ENCODE measurements at places on chromosomes 2 and 18. TPM values are rescaled to one million over a fixed set of nuclear protein-coding genes. Genes with fewer than 3 reads are reported as not detected.

SGO2 gene
- 0.74 TPM for total RNA-seq

NEURL3 gene
- total RNA-seq: not detected

TCF4 gene
- 3.0 TPM for total RNA-seq

CGREF1 gene
- total RNA-seq: not detected

RAD51AP2 gene
- total RNA-seq: not detected

TWIST2 gene
- total RNA-seq: not detected

RAB6C gene
- total RNA-seq: not detected

G6PC2 gene
- total RNA-seq: not detected

C2orf42 gene
- 16.9 TPM for total RNA-seq

GALNT14 gene
- total RNA-seq: not detected

HMSD gene
- total RNA-seq: not detected

ABCA12 gene
- not detected for total RNA-seq

- DNase-seq: no peak
These were observed 262.3 kb downstream of the ZNF516 start for GRCh38 chr18:76232779-76233178.

DNA sequence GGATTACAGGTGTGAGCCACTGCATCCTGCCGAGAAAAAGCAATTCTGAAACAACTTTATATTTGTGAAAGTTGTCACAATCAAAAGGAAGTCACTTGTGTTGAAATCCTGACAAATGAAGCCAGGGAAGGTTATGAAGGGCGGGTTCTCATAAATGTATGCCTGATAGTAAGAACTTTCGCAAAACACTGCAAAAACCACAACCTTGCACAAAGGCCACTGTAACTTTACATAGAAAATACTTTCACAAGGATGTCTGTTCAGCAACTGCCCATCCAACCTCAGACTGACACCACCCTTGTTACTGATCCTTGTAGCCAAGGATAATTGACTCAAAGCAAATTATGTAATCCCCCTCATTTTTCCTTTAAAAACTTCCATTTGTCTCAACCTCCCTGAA is 90.6 kb downstream of the SLC4A3 start:
- no peak for DNase-seq

- DNase-seq: no peak
These were observed 707 bp upstream of the ERFE start for GRCh38 chr2:238158018-238158508.

DNA sequence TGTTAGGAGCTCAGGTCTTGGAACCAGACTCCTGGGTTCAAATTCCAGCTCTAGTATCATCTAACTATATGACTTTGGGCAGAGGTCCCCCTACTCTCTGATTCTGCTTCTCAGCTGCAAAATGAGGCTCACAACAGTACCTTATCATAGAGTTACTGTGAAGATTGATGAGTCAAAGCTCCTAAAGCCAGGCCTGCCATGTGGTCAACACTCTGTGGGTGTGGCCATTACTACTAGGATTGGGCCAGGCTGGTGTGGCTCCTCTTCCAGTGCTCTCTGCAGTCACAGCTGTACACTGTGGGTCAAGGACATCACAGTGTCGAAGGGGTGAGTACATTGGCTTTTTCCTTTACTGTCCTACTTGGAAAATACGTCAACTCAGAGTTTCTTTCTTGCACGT is 22.6 kb downstream of the CAPN13 start:
- no peak for DNase-seq

DNA sequence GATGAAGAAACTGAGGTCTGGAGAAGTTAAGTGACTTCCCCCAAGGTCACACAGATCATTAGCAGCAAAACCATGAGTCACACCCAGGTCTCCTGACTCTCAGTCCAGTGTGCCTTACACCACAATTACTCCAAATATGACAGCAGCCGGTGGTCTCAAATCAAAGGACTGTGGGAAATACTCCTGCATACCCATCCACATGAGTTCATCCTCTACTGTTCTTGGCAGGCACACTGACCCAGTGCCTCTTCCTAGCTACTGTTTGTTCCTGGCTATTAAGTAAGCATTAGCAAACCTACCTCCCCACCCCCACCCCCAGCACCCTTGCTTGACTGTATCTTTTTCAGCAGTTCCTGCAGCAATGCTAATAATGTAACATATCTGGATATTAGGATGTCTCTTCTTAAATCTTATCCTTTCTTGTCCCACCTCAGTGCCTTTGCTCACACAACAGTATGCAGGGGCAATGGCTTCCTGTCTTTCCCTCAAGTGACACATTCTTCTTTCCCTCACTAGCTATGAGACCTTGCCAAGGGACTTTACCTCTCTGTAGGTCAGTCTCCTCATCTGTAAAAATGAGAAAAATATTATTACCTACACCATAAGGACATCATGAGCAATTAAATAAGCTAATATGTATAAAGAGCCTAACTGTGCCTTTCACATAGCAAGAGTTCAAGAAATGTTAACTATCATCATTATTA is 46.2 kb downstream of the FAM98A start:
- peak; percentile 4 for DNase-seq

DNA sequence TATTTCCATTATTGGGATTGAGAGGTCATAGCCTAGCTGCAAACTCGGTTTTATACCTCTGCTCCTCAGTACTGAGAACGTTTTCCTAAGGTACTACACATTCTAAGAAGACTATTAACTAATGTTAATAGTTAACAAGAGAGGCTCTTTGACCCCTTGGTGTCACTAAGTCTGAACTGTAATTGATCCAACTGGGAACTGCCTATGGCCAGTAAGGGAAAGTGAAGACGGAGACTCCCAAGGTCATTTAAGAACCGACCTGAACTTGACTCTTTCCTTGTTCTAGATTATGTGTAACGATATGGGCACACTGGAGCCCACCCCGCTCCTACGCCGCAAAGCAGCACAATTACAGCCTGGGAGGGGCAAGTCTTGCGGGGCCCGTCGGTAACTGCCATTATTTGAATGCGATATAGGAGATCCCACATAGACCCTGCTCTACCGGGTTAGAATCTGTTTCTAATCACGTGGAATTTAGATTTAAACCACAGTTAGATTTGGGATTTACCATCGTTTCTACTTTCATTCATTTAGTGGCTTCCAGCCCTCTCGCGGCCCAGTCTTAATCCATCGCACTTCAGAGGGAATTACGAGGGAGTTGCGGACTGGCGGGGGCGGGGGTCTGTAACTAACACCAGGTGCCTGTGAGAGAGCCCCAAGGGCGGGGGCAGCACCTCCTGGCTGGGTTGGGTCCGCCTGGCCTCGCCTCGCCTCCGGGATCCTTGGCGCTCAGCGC is 84.1 kb upstream of the EPB41L3 start:
- no peak for DNase-seq

DNA sequence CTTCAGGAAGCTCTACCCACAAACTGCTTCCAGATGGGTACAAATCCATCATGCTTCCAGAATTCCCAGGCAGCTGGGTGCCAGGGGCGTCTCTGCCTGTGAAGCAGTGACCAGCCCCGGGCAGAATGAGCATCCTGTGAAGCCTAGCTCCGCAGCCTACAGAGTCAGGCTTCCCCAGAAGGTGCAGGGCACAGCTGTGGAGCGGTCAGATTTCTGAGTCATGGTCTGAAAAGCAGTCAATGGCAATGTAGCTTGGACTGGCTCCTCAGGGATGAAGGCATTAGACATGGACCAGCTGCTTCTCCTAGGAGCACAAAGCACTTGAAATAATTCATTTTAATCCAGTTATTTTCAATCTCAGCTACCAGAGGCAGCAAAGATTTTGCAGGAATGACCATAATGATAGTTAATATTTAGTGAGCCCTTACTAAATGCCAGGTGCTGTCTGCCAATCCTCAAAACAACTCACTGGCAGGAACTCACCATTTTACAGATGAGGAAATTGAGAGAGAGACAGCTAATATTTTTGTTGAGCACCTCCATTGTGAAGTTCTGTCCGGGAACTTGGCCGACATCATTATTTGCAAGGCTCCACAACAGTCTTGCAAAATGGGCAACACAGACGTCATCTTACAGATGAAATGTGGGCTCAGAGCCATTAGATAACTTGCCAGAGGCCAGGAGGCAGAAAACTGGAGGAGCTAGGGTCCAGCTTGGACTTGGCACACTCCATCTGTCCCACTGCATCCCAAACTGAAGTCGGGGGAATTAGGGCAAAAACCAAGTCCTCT is 31.7 kb downstream of the ACMSD start:
- DNase-seq: no peak

DNA sequence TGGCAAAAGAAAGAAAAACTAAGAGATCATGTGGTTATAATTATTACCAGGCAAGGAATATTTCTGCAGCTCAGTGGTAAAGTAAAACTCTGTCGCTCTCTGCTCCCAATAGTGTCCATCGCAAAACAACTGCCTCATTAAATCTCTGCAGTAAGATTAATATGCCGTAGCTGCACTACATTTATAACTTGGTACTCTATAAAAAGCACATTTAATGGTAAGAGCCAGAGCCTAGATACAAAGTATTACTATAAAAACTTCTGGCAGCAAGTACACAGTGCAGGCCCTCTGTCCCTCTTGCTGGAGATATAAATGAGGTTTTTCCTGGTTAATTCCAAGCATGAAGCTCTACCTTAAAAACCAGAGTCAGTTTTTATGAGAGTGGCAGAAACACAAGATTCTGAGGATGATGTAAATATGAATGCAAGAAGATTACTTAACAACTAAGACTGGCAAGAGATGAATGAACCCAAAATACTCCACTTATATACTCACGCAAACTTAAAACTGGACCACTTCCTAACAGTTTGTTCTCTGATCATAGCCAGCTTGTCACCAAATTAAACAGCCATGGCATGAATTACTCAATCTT is 25.5 kb downstream of the ZNF521 start:
- no peak for DNase-seq

DNA sequence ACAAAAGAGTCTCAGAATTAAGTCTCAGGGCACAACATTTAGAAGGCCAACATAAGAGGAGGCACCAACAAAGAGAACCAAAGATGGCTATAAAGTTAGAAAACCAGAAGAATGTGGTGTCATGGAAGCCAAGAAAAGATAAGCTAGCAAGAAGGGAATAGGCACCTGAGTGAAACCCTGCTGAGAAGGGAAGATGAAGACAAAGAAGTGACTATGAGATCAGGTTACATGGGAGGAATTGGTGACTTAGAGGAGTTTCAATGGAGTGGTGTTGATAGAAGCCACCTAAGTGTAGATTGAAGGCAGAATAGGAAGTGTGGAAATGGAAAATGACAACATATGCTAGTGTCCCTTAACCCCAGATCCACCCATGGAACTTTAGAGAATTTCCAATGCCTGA is 327.6 kb upstream of the KCNJ3 start:
- no peak for DNase-seq

- DNase-seq: no peak
These were observed 1.2 kb upstream of the GRB14 start for GRCh38 chr2:164622338-164623106.

DNA sequence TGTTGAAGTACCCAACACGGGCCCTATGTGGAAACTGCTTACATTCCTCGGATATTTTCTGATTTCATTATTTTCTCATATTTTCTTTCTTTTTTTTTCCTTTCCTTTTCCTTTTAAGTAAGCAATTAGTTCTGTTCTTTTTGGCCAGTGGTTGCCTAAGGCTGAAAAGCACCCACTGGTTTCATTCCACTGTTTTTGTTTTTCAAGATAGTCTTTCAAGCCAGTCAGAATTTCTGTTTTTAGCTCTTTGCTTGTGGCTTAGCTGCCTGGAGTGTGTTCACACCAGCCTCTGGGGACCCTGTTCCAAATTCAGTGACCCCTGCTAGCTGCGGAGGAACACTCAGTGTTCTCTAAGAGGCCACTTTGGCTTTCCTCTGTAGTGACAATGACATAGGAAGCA is 73.6 kb downstream of the NRP2 start:
- DNase-seq: no peak

DNA sequence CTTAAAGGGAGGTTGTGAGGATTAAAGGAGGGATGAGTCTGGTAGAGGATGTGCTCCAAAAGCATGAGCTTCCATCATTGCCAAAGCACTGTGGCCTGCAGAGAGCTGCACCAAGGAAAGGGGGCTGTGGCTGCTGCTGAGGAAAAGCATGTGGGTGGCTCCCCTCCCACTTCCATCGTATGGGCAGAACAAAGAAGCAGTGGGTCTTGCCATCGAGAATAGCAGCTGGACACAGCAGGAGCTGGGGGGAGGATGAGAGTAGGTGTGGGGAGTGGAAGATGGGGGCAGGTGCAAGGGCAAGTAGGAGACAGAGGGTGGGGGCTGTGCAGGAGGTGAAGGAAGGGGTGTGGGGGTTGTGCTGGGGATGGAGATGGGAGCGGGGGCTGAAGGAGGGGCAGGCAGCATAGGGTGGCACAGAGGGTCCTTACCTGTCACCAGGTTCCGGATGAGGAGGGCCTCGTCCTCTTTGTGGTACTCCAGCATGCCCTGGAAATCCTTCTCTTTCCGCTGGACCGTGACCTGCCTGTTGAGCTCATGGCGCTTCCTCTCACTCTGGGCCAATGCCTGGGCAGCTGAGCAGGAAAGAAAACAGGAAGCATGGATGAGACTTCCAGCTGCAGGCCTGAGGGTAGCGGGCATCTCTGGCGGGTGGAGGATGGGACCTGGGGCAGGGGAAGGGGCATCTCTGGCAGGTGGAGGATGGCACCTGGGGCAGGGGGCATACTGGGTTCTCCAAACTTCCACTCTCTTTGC is 33.6 kb upstream of the ACAA2 start:
- no peak for DNase-seq

GRCh38 chr18:48030616-48031480 is 100.4 kb upstream of the SMAD2 start:
- DNase-seq: no peak

DNA sequence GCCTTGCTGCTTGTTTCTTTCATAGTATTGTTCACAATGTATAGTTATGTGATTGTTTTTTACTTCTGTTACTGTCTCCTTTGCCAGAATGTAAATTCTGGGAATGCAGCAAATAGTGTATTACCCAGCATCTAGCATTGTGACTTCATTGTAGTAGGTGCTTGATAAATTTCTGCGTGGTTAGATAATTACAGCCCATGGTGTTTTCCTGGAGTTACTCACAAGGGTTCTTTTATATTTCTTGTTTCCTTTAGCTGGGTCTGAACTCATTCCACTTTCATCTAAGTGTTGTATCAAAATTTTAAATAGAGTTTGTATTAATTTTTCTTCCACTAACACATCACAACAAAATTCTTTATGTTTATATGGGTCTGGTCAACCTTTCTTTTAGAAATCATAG is 132.6 kb downstream of the MAP4K4 start:
- no peak for DNase-seq

DNA sequence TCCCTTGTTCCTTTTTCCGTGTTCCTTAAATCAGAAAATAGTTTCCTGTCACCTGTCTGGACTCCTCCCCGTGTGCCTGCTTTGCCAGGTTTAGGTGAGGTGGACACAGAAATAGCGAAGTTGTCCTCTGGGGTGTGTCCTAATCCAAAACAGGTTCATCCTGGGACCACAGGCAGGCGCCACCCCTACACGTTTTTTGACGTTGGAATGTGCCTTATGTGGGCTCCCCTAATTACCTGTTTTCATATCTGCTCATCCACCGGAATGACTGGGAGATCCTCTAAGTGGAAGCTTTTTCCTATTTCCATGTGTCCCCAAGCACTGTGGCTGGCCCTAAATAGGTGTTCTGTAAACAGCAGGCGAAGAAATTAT is 49.0 kb upstream of the PAIP2B start:
- DNase-seq: no peak

GRCh38 chr2:191165176-191165643 is 14.4 kb upstream of the STAT4 start:
- no peak for DNase-seq

All from CD4-positive, alpha-beta T cell (primary cell).